Parietal lobe (tissue), 2 donors: ENCODE measurements at places on chromosomes 5 and 9. TPM values are rescaled to one million over a fixed set of nuclear protein-coding genes. Genes with fewer than 3 reads are reported as not detected.

The SLC4A9 gene
- total RNA-seq = not detected

The DOCK2 gene
- total RNA-seq = 6.3 TPM

The PAEP gene
- total RNA-seq = not detected

The PCDHGA4 gene
- 21.6 TPM for total RNA-seq
